Stimulated activated CD8-positive, alpha-beta memory T cell treated with anti-CD3 and anti-CD28 coated beads, Interleukin-4, amount 100 ng/mL, for 24 hours (primary cell): ENCODE measurements at places on chromosomes 12 and 14.

DNA sequence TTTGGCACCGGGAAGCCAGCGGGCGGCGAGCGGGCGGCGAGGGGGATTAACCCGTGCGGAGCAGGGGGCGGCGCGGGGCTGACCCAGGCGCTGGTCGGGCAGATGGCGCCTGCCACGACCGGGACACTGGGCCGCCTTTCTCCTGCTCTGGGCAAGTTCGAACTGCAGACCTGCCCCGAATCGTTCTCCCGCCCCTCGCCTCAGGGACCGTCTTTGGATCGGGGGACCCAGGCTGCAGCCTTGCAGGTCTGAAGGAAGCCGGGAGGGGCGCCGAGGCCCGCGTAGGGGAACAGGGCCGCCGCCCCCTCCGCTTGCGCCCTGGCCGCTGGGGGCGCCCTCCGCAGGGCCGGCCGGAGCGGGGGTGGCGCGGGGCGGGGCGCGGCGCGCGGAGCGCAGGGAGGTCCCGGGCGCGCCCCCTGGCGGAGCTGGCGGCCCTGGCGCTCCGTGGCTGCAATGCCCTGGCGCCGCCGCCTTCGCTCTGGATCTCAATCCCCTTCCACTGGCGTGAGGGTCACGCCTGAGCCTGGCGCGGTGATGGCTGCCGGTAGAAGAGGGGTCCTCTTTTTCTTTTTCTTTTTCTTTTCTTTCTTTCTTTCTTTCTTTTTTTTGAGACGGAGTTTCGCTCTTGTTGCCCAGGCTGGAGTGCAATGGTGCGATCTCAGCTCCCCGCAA is 449 bp upstream of the LTBP2 start:
- DNase-seq: peak; percentile 72

DNA sequence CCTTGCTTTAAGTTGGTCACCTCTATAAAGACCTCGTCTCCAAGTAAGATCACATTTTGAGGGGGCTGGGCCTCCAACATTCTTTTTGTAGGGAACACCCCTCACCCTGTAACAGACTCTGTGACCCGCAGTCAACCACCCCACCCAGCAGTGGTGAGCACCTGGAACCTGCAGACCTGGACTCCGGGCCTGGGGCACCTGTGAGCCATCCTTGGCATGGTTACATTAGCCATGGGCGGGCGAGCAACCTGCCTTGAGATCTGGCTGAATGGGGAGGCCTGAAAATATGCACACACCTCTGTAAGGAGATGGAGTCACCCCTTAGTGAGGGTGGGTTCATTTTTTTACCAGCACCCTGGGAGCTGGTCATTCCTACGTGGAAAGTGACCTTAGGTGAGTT is 95.3 kb downstream of the RIMBP2 start:
- no peak for DNase-seq

DNA sequence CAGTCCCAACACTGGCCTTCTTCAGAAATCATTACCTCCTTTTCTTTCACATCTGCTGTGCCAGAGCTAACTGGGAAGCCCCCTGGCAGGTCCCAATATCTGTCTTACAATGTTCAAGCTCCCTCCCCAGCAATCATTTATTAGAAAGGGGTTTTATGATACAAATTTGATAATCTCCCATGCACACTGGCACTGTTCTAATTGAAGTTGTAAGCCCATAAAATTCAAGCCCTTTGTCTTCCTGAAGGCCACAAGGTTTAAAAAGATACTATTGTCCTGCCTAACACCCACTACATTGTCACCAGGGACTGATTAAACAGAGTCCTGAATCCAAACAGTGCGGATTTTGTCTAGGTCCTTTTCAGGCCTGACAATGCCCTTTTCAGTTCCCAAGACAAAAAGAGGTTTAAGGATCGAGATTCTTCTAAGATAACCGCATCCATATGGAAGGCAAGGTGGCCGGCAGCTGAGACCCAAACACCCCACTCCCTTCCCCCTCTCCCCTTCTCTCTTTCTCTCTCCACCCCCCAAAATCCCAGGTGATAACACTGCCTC is 3.3 kb downstream of the NKX2-8 start:
- no peak for DNase-seq

DNA sequence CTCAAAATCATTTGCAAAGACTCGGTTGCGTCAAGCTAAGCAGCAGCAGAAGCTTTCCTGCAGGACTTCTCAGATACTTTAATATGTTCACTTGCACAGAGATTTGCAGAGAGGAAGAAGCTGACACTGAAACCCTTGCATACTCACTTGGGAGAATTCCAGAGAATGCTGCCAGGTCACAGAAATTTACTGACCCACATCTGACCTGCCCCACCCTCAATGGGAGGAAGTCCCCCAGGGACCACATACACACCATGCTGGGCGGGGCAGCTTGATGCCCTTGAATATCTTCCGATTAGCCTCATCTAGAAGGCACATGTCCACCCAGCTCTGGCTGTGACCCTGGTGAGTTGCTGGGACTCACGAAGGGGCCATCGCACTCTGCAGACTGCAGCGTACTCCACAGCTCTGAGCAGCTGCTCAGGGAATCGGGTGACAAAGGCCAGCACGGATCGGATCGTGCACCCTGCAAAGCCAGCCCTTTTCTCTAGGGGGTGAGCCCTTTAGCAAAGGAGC is 83.2 kb downstream of the ITPK1 start:
- no peak for DNase-seq

DNA sequence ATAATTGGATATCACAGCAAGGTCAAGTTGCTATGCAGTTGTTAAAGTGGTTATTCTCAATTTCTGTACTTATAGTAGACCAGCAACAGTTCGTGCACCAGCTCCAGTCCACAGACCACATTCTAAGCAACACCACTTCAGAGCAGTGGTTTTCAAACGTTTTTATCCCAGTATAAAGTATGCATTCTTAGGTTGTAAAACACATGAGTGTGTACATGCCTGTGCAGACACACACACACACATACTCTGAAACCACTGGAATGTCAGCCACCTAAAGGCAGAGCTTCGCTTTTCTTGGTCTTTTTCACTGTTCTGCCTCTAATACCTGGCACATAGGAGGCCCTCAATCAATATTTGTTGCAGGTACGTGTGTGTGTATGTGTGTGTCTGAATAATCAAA is 22.2 kb upstream of the C12orf71 start:
- DNase-seq: no peak
